Activated CD4-positive, alpha-beta memory T cell treated with anti-CD3 and anti-CD28 coated beads for 36 hours (primary cell): ENCODE measurements at places on chromosomes 7 and 10.
A peak's percentile ranks its signal among the peaks of the same experiment; 100 is the strongest.

DNA sequence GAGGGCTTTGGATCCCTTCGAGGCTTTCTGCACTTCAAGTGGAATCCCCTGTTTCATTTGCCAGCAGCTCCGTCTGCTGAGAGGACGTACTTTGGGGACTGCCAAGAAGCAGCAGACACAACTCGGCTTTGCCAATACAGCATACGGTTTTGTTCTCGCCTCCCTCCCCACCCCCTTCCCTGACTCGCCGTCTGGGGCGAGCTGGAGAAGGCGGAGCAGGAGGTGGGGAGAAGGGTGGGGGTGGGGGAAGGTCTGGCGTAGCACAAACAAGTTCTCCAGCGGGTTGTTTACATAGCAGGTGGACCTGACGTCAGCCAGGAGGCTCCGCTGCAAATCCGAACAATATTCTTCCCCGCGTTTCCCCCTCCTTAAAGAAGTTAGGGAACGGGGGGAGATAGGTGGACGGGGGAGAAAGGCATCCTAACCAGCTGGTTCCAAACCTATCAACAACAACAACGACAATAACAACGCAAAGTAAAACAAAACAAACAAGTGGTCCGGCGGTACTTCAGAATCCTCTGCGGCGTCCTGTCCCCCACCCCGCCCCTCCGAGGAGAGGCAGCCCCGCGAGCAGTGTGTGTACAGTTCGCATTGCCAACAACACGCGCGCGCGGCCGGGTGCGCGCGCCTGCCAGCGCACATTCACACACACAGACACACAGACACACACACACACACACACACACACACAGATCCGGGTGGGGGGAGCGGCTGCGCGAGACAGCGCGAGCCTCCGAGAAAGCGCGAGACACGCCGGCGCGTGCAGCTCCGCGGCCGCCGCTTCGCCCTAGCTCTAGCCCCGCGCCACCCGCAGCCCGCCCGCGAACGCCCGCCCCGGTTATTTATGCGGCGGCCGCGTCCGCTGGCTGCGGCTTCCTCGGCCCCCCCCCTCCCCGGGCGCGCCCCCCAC, 167.0 kb upstream of the PPP1R3A start:
- no peak overlapping the region for H3K27ac ChIP-seq
- H3K4me3 ChIP-seq = peak overlapping the region; percentile 77
- peak; percentile 52 for DNase-seq
- H3K27me3 ChIP-seq = peaks cover 59% of the 10 kb centered on the region
- no peaks in the 10 kb centered on the region for H3K36me3 ChIP-seq
- peaks cover 38% of the 10 kb centered on the region for H3K4me1 ChIP-seq

- no peaks in the 10 kb centered on the region for H3K4me1 ChIP-seq
- no peak overlapping the region for H3K27ac ChIP-seq
- no peak overlapping the region for H3K4me3 ChIP-seq
- H3K36me3 ChIP-seq = no peaks in the 10 kb centered on the region
- no peak for DNase-seq
Measured at GRCh38 chr10:2106641-2107040, 369.3 kb upstream of the ADARB2 start.

DNA sequence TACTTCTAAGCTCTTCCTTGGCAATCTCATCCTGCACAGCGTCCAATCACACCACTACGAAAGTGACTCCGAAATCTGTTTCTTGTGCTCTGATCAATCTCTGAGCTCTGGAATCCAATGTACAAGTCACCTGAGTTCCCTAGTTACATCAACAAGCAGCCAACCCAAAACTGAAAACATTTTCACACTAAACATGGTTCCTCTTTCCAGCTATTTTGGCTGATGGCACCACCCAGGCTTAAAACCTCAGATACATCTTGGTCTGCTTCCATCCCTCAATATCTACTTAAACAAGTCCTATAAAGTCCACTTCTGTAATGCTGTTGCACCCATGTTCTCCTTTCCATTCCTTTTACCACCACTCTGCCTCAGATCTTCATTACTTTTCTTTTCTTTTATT, 3.6 kb downstream of the BLOC1S2 start:
- H3K27ac ChIP-seq = no peak overlapping the region
- peaks cover 1% of the 10 kb centered on the region for H3K27me3 ChIP-seq
- peaks cover 27% of the 10 kb centered on the region for H3K36me3 ChIP-seq
- H3K4me1 ChIP-seq = peaks cover 23% of the 10 kb centered on the region
- DNase-seq = no peak
- no peak overlapping the region for H3K4me3 ChIP-seq

GRCh38 chr10:59895629-59896116, 10.7 kb downstream of the CCDC6 start:
- peaks cover 78% of the 10 kb centered on the region for H3K4me1 ChIP-seq
- H3K27me3 ChIP-seq = no peaks in the 10 kb centered on the region
- peaks cover 9% of the 10 kb centered on the region for H3K36me3 ChIP-seq
- no peak for DNase-seq
- no peak overlapping the region for H3K27ac ChIP-seq

DNA sequence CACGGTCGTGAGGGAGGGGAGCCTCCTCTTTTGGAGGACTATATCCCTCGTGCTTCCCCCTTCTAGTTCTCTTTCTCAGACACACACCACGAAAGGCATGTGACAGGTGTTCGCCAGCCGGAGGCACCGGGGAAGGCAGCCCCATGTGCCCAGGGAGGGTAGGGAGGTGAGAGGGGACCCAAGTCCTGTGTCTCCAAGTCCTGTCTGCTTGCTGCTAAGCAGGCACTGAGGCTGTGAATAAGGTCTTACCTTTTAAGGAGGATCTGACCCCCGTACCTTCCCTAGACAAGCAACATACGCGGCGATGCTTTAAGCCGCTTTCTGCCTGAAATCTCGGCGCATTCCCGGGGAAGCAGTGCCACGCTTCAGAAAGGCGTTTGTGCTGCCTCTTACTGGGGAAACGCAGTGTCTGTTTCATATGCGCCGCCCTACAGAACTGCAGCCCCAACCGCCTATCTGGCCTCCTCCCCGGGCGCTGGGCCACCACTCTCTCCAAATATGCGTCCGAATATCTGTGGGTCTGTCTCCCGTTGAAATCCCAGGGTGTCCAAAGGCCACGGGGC, 770 bp downstream of the PLXNA4 start:
- H3K4me1 ChIP-seq = peaks cover 13% of the 10 kb centered on the region
- H3K36me3 ChIP-seq = no peaks in the 10 kb centered on the region
- peaks cover 70% of the 10 kb centered on the region for H3K27me3 ChIP-seq

DNA sequence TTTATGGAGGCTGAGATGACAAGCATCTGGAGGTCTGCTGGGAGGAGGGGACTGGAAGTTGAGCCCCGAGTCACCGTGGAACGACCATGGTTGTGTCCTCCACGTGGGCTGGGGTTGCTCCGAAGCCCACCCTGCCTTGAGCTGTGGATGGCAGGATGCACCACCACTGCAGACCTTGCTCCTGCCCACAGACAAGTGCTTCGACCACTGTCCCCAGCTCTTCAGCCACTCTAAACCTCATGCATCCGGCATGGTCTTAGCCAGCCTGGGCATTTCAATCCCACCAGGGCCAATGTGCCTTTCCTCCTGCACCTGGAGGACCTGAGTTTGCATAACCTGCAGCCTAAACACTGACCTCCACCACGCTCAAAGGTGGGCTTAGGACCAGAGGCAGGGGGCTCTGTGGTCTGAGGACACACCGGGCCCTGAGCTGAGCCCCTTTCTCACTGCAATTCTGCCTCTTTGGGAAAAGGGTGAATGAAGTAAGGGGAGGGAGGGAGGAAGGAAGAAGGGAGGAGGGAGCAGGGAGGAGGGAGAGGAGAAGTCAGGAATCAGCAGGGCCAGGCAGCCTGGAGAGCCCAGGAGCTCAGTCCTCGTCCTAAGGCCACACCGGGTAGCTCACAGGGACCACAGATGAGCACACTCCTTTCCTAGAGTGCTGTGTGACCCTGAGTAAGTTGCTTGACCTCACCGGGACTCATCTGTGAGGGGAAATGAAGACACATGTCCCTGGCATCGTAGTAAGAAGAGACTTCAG, 44.8 kb upstream of the DNAAF5 start:
- H3K4me3 ChIP-seq = no peak overlapping the region
- H3K27me3 ChIP-seq = no peaks in the 10 kb centered on the region
- peaks cover 34% of the 10 kb centered on the region for H3K36me3 ChIP-seq
- no peak for DNase-seq
- H3K4me1 ChIP-seq = no peaks in the 10 kb centered on the region
- H3K27ac ChIP-seq = no peak overlapping the region

GRCh38 chr10:30542001-30542894, 87.3 kb downstream of the LYZL2 start:
- peaks cover 2% of the 10 kb centered on the region for H3K27me3 ChIP-seq
- H3K4me1 ChIP-seq = peaks cover 14% of the 10 kb centered on the region
- no peak overlapping the region for H3K27ac ChIP-seq
- no peak overlapping the region for H3K4me3 ChIP-seq
- no peak for DNase-seq

DNA sequence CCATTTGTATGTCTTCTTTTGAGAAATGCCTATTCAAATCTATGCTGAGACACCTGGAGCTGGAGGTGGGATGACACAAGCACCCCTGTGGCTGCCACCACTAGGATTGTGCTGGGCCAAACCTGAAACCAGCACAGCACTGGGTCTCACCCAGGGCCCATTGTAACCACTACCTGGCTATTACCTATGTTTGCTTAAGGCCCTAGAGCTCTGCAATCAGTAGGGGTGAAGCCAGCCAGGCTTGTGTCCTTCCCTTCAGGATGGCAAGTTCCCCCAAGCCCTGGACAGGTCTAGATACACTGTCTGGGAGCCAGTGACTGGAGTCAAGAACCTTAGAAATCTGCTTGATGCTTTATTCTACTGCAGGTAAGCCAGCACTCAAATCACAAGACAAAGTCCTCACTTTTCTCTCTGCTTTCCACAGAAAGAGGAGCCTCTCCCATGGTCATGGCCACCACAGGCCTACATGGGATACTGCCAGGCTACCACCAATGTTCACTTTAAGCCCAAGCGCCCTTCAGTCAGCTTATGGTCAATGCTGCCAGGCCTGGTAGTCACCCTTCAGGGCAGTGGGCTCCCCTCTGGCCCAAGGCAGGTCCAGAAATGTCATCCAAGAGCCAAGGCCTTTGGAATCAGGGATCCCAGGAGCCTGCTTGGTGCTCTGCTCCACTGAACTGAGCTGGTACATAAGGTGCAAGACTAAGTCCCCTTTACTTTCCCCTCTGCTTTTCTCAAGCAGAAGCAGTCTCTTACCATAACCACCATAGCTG, 105.3 kb downstream of the BMS1 start:
- no peak overlapping the region for H3K27ac ChIP-seq
- H3K27me3 ChIP-seq = peaks cover 3% of the 10 kb centered on the region
- DNase-seq = no peak
- no peaks in the 10 kb centered on the region for H3K36me3 ChIP-seq

GRCh38 chr7:37251222-37251621, 197.4 kb downstream of the ELMO1 start:
- no peak overlapping the region for H3K4me3 ChIP-seq
- peaks cover 32% of the 10 kb centered on the region for H3K4me1 ChIP-seq
- peaks cover 36% of the 10 kb centered on the region for H3K36me3 ChIP-seq
- H3K27ac ChIP-seq = no peak overlapping the region
- no peaks in the 10 kb centered on the region for H3K27me3 ChIP-seq

DNA sequence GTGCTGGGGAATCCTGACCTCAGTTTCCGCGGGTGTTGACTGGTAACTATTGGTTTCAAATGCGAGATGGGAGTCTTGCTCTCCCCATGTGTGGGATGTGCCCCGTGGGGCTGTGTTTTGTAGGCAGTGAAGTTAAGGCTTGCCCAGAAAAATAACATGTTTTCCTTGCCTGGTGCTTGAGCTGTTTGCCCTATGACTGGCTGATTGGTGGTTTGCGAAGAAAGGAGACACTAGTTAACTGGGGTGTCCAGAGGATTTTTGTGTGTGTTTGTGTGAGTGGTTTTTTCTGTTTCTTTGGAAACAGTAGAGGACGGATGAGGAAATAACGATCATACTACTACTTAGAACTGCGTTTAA, 61.9 kb downstream of the CREB5 start:
- H3K27me3 ChIP-seq = peaks cover 4% of the 10 kb centered on the region
- no peak overlapping the region for H3K4me3 ChIP-seq

- H3K27ac ChIP-seq = no peak within 1 kb of the TSS
- H3K27me3 ChIP-seq = no peaks in the 10 kb centered on the region
- DNase-seq = no peak
- no peaks in the 10 kb centered on the region for H3K4me1 ChIP-seq
Measured at GRCh38 chr7:122699017-122699416, at the start of gene RNF133. Gene RNF133 (minus strand): TSS chr7:122699117. CDS start chr7:122698918, 199 bp downstream.

- H3K36me3 ChIP-seq = peaks cover 3% of the 10 kb centered on the region
- peak overlapping the region; percentile 50 for H3K4me3 ChIP-seq
- peak; percentile 15 for DNase-seq
Measured at GRCh38 chr10:111077785-111078504, 1.1 kb downstream of the ADRA2A start.

DNA sequence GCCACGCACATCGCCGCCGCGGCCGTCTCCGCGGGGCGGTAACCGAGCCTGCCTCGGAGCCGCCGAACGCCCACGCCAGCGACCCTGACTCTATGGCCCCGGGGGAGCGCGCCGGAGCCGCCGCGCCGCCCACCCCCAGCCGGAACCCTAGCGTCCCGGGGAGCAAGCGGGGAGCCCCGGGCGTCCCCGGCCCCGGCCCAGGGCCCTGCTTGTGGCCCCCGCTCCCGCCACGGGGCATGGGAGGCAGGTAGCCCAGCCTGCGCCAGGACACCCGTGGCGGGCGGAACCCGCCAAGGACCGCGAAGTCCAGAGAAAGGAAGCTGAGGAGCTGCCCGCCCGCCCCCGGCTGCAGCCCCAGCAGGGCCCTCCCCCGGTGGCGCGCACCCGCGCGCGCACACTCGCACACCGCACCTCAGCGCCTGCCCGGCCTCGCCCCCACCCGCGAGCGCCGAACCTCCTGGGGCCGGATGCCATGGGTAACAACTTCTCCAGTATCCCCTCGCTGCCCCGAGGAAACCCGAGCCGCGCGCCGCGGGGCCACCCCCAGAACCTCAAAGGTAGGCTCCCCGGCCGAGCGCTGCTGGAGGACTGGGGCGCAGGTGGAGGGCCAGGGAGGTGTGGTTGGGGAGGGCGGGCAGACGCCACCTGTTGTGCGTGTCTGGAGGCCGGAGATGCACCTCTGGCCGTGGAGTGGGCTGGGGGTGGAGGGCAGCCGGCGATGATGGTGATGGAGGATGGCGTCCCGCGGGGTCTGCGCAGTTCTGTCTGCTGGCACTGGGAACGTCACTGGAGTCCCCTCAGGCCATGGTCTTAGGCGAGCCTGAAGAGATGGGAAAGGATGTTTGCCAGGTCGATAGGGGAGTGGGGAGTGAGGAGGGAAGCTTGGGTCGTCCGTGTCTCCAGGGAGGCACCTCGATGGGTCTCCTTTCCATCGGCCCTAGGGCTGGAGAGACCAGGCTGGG, 692 bp downstream of the NEURL1 start:
- H3K4me3 ChIP-seq = peak overlapping the region; percentile 57
- H3K27ac ChIP-seq = no peak overlapping the region
- H3K4me1 ChIP-seq = peaks cover 20% of the 10 kb centered on the region
- no peaks in the 10 kb centered on the region for H3K36me3 ChIP-seq
- peaks cover 45% of the 10 kb centered on the region for H3K27me3 ChIP-seq

GRCh38 chr10:3961082-3961481, 176.1 kb upstream of the KLF6 start:
- H3K27ac ChIP-seq = peak overlapping the region; percentile 58
- no peak overlapping the region for H3K4me3 ChIP-seq
- peaks cover 37% of the 10 kb centered on the region for H3K4me1 ChIP-seq
- no peaks in the 10 kb centered on the region for H3K36me3 ChIP-seq
- no peaks in the 10 kb centered on the region for H3K27me3 ChIP-seq
